AML-193 (cell line): ENCODE measurements at places on chromosomes 16 and 17.

DNA sequence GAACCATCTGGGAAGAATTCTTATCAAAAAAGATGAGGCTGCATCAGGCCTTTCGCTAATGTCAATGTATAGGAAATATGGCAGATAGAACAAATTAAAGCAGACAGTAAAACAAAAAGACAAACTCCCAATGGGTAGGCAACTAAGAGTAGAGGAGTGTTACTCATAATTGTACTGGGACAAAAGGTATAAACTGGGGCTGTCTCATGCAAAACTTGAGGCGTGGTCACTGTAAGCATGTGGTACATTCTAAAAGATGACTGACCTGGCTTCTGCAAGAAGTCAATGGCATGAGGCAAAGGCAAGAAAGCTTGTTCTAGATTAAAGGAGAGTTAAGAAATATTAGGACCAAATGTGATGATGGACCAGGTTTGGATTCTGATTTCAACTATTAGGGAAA, 26.7 kb downstream of the SMIM36 start:
- DNase-seq: no peak

- no peak for DNase-seq
These were observed 5.0 kb upstream of the CCL4L2 start for GRCh38 chr17:36205637-36206485.

DNA sequence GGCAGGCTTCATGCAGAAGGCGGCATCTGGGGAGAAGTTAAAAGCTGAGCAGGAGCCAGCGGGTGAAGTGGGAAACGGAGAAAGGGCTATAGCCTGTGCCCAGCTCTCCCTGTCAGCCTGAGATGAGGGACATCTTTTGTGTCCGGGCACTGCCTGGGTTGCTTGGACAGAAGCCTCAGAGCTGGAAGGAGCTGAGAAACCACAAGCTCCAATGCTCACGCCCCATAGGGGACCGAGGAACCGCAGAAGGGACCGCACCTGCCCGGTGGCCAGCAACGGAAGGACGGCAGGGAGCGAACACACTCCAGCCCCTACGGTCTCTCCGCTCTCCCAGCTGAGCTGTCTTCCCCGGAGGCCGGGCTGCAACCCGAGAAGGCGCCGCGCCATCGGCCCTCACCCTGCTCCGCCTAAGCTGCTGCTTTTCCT, 175.8 kb downstream of the NPIPB11 start:
- no peak for DNase-seq

- no peak for DNase-seq
These were observed 18.2 kb downstream of the SCN4A start for GRCh38 chr17:63954402-63955063.

DNA sequence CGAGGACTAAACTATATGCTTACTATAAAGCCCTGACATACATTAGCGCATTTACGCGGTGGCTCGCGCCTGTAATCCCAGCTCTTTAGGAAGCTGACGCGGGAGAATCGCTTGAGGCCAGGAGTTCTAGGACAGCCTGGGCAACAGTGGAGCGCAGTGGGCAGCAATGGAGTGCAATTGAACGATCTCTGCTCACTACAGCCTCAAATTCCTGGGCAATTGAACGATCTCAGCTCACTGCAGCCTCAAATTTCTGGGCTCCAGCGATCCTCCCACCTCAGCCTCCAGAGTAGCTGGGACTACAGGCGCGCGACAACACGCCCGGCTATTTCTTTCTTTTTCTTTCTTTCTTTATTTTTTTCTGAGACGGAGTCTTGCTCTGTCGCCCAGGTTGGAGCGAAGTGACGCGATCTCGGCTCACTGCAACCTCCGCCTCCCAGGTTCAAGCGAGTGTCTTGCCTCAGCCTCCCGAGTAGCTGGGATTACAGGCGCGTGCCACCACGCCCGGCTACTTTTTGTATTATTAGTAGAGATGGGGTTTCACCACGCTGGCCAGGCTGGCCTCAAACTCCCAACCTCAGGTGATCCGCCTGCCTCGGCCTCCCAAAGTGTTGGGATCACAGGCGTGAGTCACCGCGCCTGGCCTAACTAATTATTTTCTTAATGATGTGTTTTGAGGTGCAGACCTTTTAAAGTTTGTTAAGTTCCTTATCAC, 506 bp upstream of the COG7 start:
- DNase-seq: no peak

GRCh38 chr16:920051-920681, 50.6 kb downstream of the LMF1 start:
- no peak for DNase-seq

DNA sequence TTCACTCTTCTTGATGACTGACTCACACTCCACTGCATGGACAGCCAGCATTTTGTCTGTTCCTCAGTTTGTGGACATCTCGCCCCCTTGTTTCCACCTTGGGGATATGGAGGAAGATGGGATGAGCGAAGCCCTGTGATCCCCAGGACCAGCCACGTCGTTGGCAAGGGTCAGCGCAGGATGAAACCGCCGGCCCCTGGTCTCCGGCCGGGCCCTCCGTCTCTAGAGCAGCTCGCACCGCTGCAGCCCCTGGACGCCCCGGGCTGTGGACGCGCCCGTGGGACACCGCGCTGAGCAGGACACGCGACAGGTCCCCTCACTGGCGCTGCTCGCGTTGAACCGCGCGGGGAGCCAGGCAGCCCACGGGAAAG, 604 bp upstream of the ZC3H18 start:
- DNase-seq: peak; percentile 4

DNA sequence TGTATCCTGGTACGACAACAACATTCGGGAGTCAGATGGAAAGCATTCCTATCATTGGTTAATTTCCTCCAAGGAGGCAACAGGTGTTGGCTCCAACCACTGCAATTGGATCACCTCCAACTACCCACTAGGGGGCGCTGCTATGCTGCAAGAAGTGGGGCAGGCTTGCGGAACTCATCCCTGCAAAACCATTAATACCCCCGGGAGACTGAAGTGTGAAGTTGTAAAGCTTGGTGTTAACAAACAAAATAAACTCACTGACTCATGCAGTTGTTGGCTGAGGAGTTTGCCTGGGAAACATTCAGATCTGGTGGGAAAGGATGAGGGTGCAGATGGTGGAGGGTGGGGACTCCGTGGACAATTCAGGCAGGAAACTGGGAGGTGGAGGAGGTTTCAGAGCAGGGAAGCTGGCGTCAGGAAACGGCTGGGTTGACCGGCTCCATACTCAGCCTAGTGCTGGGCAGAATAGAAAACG, 84.9 kb downstream of the HS3ST2 start:
- peak; percentile 29 for DNase-seq

GRCh38 chr17:35428229-35428628, 4.1 kb downstream of the SLFN12 start:
- DNase-seq: no peak

- DNase-seq: peak; percentile 70
These were observed 136.0 kb upstream of the C17orf78 start for GRCh38 chr17:37239690-37240334.
